ENCODE measurements at places on chromosomes 4 and X.

DNA sequence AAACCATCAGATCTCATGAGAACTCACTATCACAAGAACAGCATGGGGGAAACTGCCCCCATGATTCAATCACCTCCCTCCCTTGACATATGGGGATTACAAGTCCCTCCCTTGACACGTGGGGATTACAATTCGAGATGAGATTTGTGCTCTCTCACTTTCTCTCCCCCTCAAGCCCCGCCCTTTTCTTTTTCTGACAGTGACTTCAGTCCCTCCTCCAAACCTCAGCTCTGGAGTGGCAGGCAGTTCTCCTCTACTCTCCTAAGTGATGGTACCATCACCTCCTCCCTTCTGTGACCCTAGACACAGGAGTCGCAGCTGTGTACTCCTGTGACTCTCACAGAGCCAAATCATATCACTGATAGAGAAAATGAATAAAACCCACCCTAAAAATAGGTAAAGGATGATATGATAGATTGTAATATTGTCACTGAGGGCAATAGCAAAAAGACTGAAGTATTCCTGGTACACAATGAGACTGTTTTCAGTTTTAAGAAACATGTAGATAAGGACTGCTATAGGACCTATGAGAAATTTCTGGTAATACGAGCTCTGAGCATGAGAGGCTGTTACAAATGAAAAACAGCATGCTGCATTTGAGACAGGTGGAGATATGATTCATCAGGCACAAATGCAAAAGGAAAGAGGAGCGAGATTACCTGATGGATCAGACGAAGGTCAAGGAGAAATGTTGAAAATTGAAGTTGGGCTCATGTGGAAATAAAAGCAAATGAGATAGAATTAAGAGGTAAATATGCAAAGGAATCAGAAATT is 101.2 kb upstream of the CBLL2 start:
- DNase-seq = no peak

GRCh38 chrX:118883994-118884393 is 60.4 kb downstream of the ZCCHC12 start:
- DNase-seq = no peak

GRCh38 chr4:118826723-118827444 is 9.0 kb downstream of the SEC24D start:
- DNase-seq = no peak

- no peak for DNase-seq
Measured at GRCh38 chrX:19629541-19629940, 114.2 kb upstream of the MAP3K15 start.

DNA sequence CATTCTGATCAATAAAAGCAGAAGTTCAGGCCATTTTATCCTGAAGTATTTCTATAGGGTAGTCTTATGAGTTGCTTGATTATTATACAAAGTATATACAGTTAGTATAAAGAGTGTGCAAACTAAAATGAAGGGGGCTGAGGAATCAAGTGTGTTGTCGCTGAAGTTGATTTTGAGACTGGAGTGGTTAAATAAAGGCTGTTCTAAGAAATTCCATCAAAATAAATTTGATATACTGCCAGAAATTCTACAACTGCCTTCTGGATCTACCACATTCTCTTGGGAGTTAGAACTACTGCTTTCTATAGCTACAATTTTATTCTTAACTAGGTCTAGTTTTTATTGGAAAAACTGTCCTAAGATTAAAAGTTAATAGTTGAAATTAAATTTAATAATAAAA is 12.4 kb downstream of the EDNRA start:
- DNase-seq = no peak

- DNase-seq = no peak
Measured at GRCh38 chr4:94032754-94033153, 174.9 kb upstream of the SMARCAD1 start.

GRCh38 chr4:120065974-120066516 is 603 bp downstream of the MAD2L1 start:
- no peak for DNase-seq

DNA sequence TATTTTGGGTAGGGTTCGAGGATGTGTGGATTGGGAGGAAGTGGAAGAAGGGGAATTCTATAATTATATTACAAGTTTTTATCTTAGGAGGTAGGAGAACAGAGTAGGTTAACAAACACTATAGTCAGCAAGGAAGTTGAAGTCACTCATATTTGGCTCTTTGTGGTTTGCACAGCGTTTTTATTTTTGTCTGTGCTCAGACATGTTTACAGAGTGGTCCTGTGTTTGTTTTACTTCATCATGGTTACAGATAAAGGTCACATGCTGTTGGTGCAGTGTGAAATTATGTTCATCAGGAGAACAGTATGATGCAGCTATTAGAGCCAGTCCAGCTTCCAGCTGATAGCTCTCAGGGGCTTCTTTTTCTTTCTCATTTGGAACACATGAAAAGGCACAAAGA is 299.9 kb upstream of the SFRP2 start:
- no peak for DNase-seq

GRCh38 chr4:15402974-15403373 is 24.9 kb upstream of the C1QTNF7 start:
- no peak for DNase-seq

GRCh38 chr4:7978489-7978888 is 38.8 kb upstream of the AFAP1 start:
- no peak for DNase-seq

DNA sequence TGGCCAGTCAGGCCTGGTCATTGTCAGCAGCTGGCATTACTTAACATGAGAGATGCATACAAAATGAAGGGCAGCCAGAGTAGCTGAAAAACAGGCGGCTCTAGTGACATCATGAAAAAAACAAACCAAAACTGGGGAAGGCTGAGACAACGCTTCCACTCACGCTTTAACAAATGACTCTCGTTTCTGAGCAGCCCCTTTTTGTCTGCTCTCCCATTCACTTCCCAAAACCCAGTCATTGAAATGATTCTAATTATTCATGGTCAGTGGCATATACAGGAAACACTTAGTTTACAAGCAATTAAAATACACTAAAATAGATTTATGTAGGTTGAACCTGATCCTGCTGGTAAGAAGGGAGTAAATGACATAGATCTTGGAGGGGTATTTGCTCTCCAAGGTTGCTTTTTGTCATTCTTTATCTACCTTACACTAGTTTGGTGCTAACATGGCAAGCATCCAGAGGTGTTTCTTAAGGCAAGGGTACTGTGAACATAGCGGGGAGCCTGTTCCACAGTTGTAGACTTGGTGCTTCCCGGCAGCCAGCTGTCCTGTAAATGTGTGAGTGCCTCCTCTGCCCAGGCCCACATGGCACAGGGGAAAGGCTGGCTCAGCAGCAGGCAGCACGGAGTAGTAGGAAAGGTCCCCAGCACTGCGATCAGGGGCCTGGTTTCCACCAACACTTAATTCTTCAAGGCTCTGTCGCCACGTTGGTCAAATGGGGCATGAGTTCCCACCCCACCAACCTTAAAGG is 61.2 kb upstream of the CITED1 start:
- no peak for DNase-seq

- DNase-seq = no peak
Measured at GRCh38 chrX:138519296-138519695, 192.2 kb downstream of the FGF13 start.

- DNase-seq = no peak
Measured at GRCh38 chr4:144589512-144589911, 56.4 kb upstream of the HHIP start.

- no peak for DNase-seq
Measured at GRCh38 chr4:41022116-41022515, 192.2 kb downstream of the APBB2 start.

GRCh38 chr4:87985097-87985886 is 9.8 kb downstream of the SPP1 start:
- no peak for DNase-seq

GRCh38 chr4:2672700-2673099 is 83.4 kb downstream of the TNIP2 start:
- no peak for DNase-seq

GRCh38 chrX:155888139-155888538 is 7.0 kb downstream of the VAMP7 start:
- no peak for DNase-seq

DNA sequence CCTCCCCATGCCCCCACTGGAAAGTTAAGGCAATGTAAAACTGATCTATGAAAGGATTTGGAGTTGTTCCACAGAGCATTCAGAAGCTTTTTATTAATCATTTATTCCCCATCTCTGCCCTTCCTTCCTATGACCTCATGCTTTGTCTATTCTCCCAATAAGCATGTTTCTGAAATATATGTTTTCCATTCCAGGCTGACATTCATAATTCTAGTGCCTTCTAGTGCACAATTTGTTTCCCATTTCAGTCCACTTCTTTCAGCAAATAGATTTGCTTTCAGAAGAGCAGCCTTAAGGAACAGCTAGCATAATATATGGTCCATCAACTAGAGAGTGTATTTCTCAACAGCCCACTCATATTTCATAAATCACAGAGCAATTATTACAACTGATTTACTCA is 77.1 kb upstream of the ATXN3L start:
- DNase-seq = no peak

GRCh38 chrX:1358793-1359476 is 22.4 kb downstream of the IL3RA start:
- no peak for DNase-seq

DNA sequence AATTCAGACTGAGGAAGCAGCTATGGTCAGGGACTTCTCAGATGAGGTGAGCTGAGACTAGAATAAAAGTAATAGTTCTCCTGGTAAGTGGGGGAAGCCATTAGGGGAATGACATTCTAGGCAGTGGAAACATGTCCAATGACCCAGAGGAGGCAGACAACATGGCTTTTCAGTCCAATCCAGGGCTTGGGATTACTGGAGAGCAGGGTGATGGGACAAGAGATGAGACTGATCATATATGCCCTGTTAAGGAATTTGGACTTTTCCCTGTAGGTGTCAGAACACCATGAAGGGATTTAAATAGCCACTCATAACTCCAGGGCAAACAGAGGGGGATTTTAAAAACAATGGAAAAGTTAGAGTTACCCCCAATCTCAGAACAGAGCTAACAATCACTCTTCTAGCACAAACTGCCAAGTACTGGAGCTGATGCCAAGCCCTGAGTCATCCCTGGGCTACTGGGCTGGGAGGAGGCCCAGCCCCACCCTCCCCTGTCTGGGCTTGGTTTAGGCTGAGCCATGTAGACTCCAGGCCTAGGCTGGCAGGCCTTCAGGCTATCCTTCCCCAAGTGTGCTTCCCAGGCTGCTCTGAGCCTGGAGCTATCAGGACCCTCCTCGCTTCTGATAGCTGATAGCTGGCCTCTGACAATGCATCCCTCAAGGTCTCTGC is 22.7 kb upstream of the MSN start:
- no peak for DNase-seq

GRCh38 chrX:47620303-47620685 is 637 bp upstream of the SYN1 start:
- no peak for DNase-seq

GRCh38 chr4:122890147-122890795 is 32.1 kb downstream of the NUDT6 start:
- DNase-seq = no peak

- no peak for DNase-seq
Measured at GRCh38 chrX:1397441-1398270, 5.7 kb upstream of the SLC25A6 start.

GRCh38 chr4:176999935-177000543 is 207.3 kb upstream of the VEGFC start:
- no peak for DNase-seq

GRCh38 chr4:145589916-145590702 is 29.1 kb upstream of the MMAA start:
- no peak for DNase-seq

DNA sequence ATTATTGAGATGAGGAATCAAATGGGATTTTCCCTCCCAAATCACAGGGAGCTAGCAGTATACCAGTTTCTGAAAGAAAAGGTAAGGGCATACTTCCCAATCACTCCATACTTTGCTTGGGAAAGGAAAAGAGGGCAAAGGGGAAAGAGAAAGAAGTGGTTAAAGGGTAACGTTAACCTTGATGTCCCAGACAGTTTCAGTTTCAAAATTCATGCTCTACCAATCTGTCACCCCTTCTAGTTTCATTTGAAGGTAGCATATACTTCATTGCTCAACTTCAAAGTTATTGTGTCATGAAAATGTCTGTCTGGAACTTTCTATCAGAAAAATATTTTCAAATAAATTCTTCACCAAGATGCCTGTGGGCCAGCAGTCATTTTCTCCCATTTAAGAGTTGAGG is 16.0 kb downstream of the TNMD start:
- no peak for DNase-seq

GRCh38 chr4:185597532-185598188 is 62.4 kb upstream of the PDLIM3 start:
- DNase-seq = peak; percentile 66

GRCh38 chrX:65532016-65532415 is 2.6 kb downstream of the LAS1L start:
- no peak for DNase-seq

DNA sequence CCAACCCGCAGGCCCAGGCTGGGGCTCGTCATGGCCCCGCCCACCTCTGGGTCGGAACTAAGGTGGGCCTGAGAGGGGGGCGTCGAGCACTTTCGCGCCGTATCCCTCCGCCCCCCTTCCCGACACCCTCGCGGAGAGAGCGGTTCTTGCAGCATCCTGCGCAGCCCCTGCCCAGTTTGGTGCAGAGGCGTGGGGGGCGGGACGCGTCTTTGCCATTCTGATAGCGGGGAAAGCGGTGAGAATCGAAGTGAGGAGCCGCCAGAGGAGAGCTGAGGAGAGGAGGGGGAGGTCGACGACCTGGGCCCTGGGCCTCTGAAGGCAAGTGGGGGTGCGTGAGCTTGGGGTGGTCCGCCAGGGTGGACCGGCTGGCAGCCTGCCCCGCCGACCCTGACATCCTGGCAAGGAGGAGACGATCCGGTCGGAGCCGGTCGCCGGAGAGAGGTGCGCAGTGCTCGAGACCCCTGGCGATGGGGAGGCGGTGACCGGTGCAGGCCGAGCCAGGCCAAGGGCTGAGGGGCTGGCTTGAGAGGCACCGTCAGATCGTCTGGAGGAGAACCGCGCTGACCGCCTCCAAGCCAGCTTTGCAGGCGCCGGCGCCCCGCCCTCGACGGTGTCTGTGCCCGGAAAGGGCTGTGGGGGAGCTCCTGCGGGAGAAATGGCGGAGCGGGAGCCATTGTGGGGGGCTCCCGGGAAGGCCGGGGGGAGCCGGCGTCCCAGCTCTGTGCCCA is 25.5 kb downstream of the GPRASP3 start:
- DNase-seq = no peak

- no peak for DNase-seq
Measured at GRCh38 chrX:19899217-19899788, 11.9 kb upstream of the SH3KBP1 start.

DNA sequence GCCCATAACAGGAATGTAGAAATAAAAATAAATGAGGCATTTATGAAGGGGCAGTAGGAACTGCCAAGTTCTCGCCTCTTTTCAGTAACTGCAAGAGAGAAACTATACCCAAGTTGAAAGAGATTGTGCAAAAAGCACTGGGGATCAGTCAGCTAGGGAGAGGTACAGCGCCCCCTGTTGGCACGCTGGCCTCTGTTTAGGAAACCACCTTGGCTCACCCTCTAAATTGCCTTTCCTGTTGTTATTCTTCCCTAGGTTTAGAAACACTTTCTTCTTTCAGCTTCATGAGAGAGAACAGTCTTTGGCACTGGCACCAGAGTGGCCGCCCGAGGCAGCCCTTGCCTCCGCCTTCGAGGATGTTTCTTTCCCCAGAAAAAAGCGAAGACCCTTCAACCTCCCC is 348.5 kb downstream of the MID1IP1 start:
- peak; percentile 53 for DNase-seq

Measured in T-helper 9 cell (primary cell).